NCI-H345 (cell line): ENCODE measurements at places on chromosomes 1 and 21.

DNA sequence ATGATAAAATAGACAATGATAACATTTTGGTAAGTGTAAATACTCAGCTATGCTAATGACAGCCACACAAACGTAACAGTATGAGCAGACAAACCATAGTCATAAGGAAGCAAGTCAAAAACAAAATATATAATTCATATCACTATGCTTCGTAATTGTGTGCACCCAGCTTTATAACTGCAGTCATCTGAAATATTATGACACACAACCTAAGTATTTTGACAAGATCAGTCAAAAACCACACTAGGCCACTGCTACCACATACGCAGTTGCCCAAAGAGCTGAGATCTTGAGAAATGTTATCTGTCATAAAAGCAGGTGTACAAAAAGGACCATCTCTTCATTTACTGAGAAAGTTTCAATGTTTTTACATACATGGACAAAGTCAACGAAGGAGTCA, 26.0 kb downstream of the RNASEL start:
- no peak for DNase-seq

- DNase-seq = no peak
Observed at GRCh38 chr1:167987174-167987573, 50.3 kb upstream of the MPC2 start.

DNA sequence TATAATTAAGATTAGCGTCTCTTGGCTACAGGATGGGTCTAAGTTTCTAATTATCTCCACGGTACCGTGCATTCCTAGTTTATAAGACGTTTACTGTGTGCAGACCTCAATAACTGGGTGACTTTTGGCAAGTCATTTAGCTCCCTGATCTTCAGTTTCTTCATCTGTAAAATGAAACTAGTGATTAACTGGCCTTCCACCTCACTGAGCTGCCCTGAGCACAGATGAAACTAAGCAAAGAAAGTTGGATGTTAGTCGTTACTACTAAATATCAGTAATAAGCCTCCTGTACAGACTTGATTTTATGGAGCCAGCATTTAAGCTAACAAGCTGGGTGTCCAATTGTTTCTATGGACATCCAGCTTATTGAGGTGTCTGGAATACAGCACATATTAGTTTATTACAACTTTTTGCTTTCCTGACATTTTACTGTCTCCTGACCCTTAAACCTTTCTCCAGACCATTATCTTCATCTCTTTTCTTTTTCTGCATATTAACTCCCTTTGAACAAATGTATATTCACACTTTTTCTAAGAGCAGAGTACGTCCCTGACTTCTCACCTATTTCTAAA, 1.1 kb downstream of the CR2 start:
- no peak for DNase-seq

DNA sequence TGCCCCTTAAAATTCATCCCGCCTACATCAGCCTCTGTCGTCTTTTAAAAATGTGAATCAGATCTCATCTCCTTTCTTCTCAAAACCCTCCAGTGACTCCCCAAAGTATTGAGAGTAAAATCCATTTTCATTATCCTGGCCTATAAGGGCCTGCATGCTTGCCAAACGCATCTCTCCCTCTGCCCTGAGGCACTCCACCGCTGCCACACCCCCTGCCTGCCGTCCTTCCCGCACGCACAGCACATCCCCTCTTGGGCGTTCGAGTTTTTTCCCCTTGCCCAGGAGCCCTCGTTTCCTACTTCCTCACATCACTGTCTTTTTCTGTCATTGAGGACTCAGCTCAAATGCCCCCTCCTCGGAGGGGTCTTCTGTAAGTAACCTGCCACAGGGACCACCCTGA, 53.3 kb upstream of the MTR start:
- DNase-seq = no peak

DNA sequence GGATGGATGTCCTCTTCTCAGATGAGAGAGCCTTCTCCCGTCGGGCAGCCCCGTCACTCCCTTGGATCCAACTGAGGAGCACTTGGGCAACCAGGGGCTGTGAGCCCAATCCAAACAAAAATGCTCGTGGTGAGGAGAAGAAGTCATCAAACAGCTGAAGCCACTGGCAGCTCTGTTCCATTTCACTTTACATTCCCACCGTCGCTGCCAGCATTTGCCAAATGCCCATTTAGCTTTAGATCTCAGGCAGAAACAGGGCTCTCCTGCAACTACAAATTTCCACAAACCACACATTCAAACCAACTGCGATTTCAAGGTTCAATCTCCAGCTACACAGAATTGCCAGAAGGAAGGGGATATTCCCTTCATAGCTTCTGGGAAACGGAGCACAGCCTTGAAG, 634.6 kb downstream of the SMYD3 start:
- DNase-seq = no peak

DNA sequence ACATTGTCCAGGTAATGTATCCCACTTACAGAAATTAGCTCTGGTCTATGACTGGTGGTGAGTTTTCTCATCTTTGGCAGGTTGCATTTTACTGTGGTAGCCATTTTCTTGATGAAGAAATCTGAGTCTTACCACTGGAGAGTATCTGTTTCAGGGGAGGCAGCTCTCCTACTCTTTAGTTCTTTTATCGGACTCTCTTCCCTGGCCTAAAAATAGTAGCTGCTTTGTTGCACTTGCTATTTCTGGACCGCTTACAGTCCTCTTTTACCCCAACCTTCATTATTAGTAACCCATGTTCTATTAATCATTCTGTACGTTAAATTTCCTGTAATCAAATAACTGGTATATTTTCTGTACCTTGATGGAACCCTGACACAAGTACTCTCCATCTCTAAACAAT, 720.8 kb downstream of the PLA2G4A start:
- no peak for DNase-seq
